Non-pigmented ciliary epithelial cell (primary cell): ENCODE measurements at places on chromosomes 12 and 14.

- no peak for DNase-seq
These were observed 9.6 kb downstream of the PLXNC1 start for GRCh38 chr12:94157981-94158411.

- DNase-seq: no peak
These were observed 13.5 kb downstream of the BMP4 start for GRCh38 chr14:53942970-53943750.

DNA sequence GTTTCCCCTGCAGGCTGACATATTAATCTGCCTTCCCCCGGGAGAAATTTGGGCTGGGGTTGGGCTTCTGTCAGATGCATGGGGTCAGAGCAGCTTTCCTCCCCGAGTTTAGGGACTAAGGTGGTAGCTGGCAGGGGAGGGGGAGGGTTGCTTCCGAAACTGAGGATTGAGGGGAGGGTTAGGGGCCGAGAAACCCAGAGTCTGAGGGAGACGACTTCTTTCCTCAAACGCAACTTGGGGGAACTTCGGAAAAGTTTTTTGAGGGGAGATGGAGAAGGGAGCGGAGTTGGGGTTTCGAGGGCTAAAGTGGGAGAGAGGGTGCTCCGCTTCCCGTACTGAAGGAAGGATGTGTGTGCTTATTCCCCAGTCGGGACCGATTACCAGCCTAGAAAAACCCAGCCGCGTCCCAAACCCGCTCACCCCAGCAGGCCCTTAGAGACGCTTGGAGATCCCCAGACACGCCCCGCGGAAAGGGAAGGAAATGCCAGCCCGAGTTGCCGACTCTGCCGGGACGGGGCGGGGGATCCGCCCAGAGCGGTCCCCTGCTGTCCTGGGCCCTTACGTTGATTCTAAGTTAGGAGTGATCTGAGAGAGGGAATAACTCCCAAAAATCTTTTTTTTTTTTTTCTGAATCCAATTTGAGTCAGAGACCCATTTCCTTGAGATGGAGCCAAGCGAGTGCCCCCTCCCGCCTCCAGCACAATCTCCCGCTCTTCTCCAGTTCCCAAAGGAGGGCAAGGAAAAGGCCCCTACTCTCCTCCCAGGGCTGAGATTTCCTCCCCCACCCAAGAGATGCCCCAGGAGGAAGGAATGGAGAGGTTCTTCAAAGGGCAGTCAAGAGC, 61.9 kb downstream of the SMUG1 start:
- DNase-seq: no peak

- DNase-seq: peak; percentile 55
These were observed 1.9 kb downstream of the LRRK2 start for GRCh38 chr12:40226705-40227104.

GRCh38 chr14:33693237-33693636, 257.6 kb downstream of the EGLN3 start:
- DNase-seq: peak; percentile 60

- peak; percentile 73 for DNase-seq
These were observed 141.3 kb upstream of the PLEKHG7 start for GRCh38 chr12:92561543-92561899.

- DNase-seq: no peak
These were observed 57.2 kb upstream of the RIN3 start for GRCh38 chr14:92456215-92457015.

DNA sequence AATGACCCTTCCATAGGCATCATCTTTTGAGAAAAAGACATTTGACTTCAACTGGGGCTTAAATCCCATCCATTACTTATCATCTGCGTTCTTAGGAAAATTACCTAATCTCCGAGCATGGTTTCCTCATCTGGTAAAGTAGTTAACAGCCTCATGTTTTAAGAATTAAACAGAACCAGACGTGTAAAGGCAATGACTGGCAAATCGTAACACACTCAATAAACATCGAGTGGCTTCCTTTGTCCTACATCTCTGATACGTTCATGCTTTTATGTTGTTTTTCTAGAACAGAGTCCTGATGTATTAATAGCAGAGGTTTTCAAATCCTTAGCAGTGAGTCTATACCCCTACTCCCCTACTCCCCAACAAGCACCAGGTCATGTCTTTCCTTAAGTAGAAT, 189.7 kb upstream of the RGS6 start:
- no peak for DNase-seq

DNA sequence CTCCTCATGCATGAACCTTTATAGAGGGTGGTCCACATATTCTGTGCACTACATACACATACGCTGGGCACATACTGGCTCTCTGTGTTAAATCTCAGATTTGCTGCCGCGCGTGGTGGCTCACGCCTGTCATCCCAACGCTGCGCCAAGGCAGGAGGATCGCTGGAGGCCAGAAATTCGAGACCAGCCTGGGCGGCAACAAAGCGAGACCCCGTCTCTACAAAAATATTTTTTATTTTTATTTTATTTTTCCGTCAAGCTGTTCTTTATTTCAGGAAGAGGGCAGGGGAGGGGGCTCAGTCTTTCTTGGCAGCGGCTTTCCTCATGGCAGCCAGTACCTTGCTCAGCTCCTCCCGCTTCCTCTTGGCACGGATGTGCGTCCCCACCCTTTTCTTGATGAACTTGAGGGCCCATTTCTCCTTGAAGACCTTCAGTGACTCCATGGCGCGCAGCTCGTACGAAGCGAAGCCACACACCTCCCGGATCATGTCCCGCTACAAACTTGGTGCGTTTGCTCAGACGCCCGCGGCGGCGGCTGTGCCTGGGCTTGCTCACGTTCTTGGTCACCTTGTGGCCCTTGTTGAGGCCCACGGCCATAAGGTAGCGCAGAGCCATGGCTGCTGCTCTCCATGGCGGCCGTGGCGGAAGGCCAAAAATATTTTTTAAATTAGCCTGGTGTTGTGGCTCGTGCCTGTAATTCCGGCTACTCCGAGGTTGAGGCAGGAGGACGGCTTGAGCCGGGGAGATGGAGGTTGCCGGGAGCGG, 3.2 kb downstream of the DCAF4 start:
- DNase-seq: no peak

GRCh38 chr12:127162307-127162706, 1104.7 kb upstream of the TMEM132C start:
- DNase-seq: no peak

GRCh38 chr12:49953961-49954846, 3.7 kb downstream of the AQP2 start:
- no peak for DNase-seq

- no peak for DNase-seq
These were observed 8.6 kb downstream of the RAN start for GRCh38 chr12:130880411-130880885.

DNA sequence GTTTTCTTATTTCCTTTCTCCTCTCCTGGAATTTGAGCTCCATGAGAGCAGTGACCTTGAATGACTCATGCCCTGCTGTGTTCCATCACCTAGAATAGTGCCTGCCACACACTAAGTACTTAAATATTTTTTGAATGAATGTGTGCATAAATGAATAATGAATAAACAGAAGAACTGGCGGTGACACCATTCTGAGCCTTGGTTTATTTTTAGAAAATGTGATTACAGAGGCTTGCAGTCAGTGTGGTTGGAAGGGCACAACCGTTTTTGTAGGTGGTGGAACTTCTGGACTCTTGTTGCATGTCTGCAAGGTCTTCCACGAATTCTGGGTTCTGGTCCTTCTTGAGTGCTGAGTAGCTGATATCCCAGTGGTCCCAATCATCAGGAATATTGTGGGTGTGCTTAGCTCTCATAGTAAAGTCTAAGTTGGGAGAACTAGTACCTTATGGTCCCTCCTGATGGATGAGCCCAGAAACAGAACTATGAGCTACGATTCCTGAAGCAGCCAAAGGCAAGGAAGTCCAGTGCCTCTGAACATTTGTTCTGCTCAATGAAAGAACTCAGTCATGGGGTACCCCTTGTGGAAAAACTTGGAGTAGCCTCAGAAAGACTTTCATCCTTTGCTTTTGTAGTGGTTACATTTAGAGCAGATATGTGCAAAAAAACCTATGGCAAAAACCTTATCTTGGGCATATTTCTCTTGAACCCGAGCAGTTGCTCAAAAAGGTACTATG, 28.8 kb upstream of the BHLHE41 start:
- DNase-seq: peak; percentile 96

GRCh38 chr14:36057452-36058116, 118.9 kb downstream of the PTCSC3 start:
- no peak for DNase-seq

- DNase-seq: no peak
These were observed 18.0 kb upstream of the MAP3K9 start for GRCh38 chr14:70827347-70827746.

DNA sequence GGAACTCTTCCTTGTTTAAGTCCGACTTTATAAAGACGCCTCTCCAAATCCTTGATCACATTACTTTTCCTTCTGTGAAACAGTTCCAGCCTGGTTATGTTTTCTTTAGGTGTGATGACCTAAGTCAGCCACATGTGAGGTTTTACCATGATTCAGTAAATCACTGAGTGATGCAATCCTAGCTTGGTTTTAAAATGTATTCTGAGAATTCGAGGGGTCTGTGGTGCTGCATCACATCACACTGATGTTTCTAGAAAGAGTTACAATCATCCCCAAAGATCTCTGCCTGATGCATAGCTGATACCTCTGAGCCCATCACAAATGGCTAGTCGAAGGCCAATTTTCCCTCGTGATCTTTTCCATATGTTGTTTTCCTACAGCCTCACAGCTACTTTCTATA, 152.7 kb downstream of the ANO2 start:
- no peak for DNase-seq

DNA sequence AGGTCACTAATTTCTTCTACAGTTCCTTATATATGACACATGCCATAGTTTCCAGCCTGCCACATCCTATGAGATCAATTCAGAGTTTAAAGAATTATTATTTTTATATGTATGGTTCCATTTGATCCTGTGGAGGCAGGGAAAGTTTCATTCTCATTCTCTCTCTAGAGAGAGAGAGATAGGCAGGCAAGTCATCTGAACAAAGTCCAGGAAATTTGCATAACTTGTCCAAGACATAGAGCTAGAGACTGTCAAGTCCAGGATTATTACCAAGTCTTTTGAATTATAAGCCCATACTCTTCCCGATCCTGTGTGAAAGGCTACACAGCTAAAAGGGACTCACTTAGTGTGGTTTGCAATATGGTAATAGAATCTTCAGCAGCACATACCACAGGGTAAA, 215.3 kb downstream of the SSPN start:
- no peak for DNase-seq

GRCh38 chr14:74670726-74671411, 42.0 kb downstream of the AREL1 start:
- DNase-seq: peak; percentile 43

DNA sequence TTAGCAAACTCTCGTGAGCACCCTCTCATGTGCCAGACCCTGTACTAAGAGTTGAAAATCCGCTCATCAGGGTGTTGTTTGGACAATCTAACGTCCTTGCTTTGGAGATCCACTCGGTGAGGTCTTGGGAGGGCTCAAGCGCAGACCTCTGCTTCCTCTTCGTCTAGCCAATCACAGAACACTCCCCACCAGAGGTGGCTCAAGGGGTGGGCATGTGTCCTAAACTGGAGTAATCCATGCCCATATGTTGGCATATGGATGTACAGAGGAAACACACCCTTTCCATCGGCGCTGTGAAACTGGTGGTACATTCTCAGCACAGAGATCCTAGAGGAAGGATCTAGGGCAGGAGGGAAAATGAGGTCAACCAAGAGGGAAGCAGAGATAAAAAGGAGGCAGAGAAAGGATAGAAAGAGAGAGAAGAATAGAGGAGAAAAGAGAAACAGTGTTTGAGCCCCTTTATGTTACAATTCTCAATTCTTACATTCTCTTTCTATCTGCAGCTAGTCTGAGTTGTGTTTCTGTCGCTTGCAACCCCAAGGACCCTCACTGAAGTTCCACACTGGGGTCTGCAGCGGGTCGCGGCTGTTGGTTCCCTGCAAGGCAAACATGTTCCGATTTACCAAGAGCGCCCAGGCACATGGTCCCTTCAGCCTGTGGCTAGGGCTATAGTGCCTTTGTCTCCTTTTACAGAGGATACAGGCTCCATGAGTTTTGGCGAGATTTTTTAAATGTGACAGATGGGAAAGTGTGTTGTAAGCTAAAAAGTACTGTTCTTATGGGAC, 40.5 kb downstream of the DLK1 start:
- no peak for DNase-seq

- no peak for DNase-seq
These were observed 171.6 kb downstream of the CALM1 start for GRCh38 chr14:90568405-90568804.

DNA sequence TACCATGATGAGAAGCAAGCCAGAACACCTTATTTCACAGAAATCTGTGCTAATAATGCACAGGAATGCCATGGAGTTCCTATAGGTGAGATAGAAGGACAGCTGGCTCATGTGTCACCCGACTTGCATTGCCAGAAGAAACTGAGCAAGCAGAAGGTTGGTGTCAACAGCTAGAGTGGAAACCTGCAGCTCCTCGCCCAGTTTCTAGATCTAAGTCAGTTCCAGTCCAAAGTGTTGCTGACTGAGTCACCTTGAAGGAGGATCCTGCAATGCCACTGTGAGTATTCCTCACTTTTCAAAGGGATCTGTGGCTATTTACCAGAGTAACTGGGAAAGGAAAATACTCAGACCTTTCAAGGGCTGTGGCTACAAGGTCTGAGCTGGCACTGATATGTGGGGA, 17.1 kb downstream of the CDKL1 start:
- DNase-seq: no peak

GRCh38 chr12:84661786-84662185, 250.8 kb downstream of the SLC6A15 start:
- no peak for DNase-seq

GRCh38 chr12:95335948-95336347, 118.3 kb downstream of the VEZT start:
- DNase-seq: no peak

- DNase-seq: no peak
These were observed 117.3 kb upstream of the CAND1 start for GRCh38 chr12:67151886-67152285.

DNA sequence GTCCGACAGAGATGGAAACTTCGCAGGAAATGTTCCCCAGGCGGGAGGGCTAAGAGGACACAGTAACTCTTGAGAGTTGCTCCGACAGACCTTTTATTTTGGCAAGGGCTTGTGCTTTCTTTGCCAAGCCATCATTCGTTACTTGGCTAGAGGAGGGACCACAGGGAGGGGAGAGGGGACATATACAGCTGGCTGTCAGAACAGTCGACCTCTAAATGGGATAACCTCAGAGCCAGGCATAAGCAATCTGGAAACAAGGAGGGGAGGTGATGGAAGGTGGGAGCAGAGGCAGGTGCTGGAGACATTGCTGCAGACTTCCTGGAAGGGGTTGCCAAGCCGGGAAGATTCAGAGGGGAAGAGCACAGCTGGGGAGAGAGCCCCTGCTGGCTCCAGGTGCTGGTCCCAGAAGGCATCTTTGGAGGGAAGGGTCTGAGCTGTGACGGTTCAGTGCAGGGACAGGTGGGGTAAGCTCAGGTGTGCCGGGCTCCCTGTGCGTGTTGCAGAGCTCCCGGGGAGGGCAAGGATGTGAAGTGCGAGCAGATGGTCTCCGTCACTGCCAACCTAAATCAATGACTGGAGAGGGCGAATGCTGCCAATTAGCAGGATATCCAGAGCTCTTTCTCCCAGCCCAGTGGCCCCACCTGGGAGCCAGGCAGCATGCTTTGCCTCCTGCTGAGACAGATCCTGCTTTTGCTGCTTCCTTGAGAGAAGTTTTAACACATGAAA, 50.1 kb downstream of the CHST11 start:
- no peak for DNase-seq

GRCh38 chr12:89051065-89051677, 301.1 kb downstream of the DUSP6 start:
- DNase-seq: no peak
